ENCODE measurements at places on chromosomes 7 and 10.

GRCh38 chr7:147765301-147765700 is 825.3 kb upstream of the C7orf33 start:
- DNase-seq = no peak

GRCh38 chr10:102644646-102645387 is 538 bp downstream of the TRIM8 start:
- DNase-seq = peak; percentile 85

DNA sequence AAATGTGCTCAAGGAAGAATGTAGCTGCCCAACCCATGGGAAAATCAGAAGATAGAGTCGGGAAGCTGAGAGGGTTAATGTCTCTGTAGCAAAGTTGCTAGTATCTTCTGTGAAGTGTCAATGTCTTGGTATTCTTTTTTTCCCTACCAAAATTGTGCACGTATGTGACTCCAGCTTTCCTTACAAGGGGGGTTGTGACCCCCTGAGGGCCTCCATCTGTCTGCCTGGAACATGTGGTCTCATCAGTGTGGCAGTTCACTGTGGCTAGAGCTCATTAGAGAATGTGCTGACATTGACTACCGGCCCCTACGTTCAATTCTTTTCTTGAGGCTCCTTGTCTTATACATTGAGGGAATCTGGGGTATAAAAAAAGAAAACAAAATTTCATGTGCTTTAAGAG is 725.2 kb upstream of the CELF2 start:
- DNase-seq = no peak

DNA sequence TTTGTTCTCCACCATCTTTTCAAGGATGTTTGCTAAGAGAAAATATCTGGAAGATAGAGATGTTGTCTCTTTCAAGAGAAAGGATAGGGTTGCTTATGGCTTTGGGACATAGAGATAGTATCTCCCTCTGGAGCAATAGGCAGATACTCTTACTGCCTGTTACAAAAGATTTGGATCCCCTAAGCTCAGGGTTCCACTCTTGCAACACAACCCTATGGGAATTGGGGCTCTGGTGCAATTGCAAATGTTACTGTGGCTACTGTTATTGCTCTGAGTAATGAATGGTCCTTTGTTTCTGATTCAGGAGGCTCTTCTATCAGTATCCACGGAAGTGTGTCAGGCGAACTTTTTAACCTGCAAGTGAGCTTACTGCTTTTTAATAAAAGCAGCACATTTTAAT is 88.8 kb downstream of the GPR85 start:
- no peak for DNase-seq
